ENCODE measurements at places on chromosomes 4 and X.

DNA sequence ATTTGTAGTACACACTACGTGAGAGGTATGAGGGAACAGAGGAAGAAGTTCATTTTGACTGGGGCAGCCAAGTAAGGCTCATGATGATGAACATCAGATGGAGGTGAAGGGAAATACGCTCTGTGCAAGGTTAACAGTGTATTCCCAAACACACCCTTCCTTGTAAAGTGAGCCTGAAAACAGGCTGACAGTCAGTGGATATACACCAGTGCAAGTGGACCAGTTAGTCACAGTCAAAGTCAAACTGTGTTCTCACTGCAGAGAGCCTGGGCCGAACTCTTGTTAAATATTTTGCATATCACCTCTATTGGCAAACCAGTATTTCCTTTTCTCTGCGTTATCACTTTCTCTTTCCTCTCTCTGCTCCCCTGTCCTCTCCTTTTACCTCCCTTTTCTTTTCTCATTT lies 23.4 kb upstream of the RHOH start:
- DNase-seq: no peak

DNA sequence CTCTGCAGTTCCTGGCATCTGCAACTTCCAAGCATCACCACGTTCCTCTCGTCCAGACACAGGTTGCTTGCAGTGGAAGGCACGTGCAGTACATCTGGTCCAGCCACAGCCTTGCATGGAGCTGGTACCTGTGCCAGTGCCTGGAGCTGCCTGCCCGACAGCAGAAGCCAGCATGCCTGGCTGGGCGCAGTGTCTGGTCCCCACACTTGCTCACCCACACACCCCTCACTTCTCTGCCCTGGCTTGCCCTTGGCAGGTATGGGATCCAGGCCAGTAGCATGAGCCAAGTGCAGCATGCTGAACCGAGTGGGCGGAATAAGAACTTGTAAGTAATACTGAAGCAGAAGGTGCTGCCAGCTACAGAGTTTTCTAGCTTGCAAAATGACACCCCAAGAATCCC lies 39.9 kb downstream of the SH3BGRL start:
- DNase-seq: no peak

- DNase-seq: peak; percentile 50
Observed at GRCh38 chr4:128286474-128287058, 1.0 kb downstream of the PGRMC2 start.

- no peak for DNase-seq
Observed at GRCh38 chrX:29528281-29528680, 687.1 kb upstream of the MAGEB2 start.

GRCh38 chr4:147299205-147299604 lies 181.7 kb upstream of the EDNRA start:
- no peak for DNase-seq

- DNase-seq: no peak
Observed at GRCh38 chr4:1501754-1502500, 95.7 kb upstream of the NKX1-1 start.

DNA sequence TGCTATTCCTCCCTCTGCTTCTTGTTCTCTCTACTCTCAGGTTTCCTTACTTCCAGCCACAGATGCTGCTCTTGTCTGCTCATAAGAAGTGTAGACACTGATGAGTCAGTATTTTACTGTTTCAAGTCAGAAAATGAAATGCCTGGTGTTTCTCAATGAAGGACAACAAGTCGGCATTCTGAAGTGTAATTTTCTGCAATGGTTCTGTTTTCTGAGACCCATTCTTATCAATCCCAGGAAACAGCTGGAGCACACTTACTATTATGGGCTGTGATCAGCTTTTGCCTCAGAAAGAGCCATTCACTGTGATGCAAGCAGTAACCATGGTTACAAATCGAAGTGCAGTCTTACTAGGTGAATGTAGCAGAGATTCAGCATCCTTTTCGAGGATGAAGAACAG lies 42.0 kb downstream of the SLC4A4 start:
- DNase-seq: no peak

GRCh38 chr4:82508806-82509428 lies 52.9 kb downstream of the TMEM150C start:
- no peak for DNase-seq

DNA sequence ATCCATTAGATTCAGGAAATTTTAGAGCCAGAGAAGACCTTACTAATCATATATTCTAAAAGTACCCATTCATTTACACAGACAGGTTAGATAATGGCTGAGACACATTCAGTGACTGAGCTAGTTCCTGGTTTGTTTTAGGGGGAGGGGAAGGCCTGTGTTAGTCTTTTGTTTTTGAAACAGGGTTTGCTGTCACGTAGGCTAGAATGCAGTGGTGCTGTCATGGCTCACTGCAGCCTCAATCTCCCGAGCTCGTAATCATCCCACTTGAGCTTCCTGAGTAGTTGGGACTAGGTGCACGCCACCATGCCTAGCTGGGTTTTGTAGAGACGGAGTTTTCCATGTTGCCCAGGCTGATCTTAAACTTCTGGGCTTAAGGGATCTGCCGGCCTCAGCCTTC lies 10.1 kb downstream of the RBPJ start:
- DNase-seq: no peak

- peak; percentile 90 for DNase-seq
Observed at GRCh38 chrX:12974796-12975669, at the start of gene TMSB4X. Gene TMSB4X (plus strand): TSS chrX:12975110.

DNA sequence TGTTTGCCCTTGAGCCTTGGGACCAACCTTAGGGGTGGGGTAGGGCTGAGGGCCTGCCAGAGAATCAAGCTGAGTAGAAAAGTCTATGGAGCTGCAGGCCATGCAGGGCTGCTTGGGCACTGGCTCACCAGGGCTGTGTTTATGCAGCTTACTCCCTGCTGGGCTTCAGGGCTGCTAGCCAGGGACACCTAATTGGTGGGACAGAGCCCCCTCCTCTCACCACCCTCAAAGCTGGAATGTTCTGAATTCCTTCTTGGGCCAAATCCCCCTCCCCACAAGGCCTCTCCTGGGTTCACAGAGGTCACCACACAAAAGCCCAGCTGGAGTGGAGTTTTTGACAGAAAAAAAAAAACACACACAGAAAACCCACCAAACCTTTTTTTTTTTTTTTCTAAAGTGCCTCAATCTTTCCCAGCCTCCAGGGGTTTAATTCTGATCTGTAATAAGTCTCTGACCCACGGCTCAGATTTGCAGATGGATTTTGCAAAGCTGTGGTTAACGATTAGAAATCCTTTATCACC lies at the start of gene CLDN2:
CLDN2 (plus strand) TSS at position 471 of the 521 bp plus-strand sequence. CDS start 7,827 bp downstream, outside the sequence.
- DNase-seq: peak; percentile 63

GRCh38 chr4:68375667-68376559 lies 26.0 kb upstream of the YTHDC1 start:
- peak; percentile 42 for DNase-seq

DNA sequence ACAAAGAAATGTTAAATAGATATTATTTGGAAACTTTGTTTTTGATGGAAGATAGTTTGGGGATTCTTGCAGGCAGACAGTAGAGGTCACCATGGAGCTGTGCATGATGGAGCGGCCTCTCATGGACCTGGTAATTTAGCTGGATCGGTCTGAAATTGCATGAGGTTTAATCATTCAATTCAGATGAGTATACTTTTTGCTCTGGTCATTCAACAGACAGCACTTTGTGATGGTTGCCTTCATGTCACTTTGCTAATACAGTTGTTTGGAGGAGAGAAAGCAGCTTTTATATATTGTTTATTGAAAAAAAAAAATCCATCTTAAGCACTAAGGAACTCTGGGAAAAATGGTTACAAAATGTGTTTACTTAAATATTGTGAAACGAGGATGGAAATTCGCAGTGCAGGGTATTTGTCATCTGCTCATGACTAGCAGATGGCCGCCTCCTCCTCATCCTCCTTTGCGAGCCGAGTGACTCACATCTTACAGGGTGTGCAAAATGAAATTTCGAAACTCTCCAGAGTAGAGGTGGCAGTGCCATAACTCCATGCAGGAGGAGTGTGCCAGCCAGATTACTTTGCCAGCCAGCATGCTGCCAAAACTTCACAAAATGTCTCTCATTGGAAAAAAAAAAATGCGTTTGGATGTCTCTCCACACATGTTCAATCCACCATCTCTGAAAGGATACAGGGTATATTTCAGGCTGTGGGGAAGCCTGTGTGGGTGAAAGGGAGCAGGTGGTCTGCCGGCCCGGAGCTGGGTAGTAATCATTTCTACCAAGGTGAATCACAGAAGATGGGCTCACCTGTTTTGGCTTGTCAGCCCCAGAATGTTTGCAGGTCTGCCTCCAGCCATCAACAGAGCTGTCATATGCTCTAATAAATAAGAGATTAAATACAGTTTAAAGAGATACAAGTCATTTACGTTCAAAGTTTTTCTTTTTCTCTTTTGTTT lies 314.9 kb upstream of the DIPK2B start:
- DNase-seq: peak; percentile 21

- DNase-seq: no peak
Observed at GRCh38 chr4:176593943-176594342, 198.8 kb downstream of the VEGFC start.

- no peak for DNase-seq
Observed at GRCh38 chr4:77148078-77148477, 8.9 kb upstream of the CCNG2 start.

DNA sequence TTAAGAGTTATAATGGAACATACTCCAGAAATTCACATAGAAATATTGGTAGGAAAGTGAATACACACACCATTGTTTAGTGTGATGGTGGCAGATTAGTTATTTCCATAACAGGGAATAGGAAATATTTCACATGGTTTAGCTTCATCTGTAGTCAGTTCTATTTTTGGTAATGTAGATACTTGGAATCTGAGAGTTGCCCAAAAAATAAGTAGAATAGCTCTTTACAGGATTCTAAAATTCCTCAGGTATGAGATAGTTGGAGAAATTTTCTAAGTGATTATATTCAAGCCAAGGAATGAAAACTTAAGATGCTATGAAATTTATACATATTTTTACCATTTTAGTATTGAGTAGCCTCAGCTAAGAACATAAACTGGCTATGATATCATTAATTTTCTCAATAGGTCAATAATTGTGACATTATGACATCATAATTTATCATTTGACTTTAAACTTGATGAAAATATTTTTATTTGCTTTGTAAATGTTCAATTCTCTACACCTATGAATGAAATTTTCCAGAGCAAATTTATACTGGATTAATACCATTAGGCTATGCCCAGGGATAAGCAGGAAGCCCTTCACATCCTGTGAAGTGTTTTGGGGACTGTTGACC lies 35.8 kb downstream of the CPEB2 start:
- no peak for DNase-seq

GRCh38 chr4:10704430-10704810 lies 19.9 kb upstream of the CLNK start:
- DNase-seq: no peak

GRCh38 chr4:155535802-155536454 lies 130.7 kb upstream of the GUCY1A1 start:
- no peak for DNase-seq

GRCh38 chr4:152618971-152619370 lies 60.8 kb downstream of the TMEM154 start:
- DNase-seq: no peak

DNA sequence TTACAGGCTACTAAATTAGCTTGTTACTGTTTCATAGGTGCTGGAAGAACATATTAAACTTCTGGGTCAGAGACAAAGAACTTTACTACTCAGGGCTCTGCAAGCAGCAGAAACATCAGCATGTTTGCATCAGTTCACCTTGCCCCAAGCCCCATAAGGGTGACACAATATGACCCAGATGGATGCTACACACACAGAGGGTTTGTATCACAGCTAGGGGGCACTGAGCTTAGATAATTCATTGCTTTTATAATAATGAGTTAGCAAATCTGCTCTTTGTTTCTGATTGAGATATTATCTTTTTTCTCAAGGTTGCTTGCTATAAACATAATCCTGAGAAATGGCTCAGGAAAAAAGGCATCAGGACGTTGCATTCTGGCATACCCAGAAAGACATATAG lies 4.8 kb upstream of the SYNPO2 start:
- DNase-seq: no peak

GRCh38 chr4:155491336-155492120 lies 114.8 kb upstream of the MAP9 start:
- no peak for DNase-seq

GRCh38 chr4:142846108-142846728 lies at the start of gene INPP4B:
Gene INPP4B (minus strand): TSS chr4:142846301.
- DNase-seq: peak; percentile 85

GRCh38 chr4:153131596-153131995 lies 72.6 kb upstream of the TRIM2 start:
- DNase-seq: no peak

DNA sequence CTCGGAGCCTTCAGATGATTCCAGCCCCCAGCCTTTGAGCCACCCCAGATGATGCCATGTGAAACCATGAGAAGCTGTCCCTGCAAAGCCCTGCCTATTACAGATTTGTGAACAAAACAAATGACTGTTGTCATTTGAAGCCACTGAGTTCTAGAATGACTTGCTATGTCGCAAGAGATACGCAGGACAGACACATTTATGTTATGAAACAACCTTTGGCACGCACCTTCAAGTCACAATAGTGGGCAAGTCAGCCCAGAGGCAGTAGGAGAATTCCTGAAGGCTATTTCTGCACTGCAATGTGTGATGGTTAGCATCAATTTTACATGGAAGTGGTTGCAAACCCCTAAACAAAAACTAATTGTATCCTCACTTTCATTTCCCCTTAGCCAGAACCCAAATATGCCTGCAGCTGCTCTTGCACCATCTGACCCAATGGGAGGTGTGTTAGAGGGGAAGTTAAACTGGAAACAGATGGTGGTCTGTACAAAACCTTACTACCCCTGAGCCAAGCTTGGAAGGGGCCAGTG lies 174.4 kb upstream of the ATP6AP2 start:
- DNase-seq: no peak
